ENCODE measurements at places on chromosomes 11 and 22. TPM values are rescaled to one million over a fixed set of nuclear protein-coding genes. Genes with fewer than 3 reads are reported as not detected.

Gene FGF19
- 10.3 TPM for total RNA-seq

Gene DRD2
- not detected for total RNA-seq

Gene VPS37C
- 29.9 TPM for total RNA-seq

Gene C11orf97
- total RNA-seq: not detected

Gene LMNTD2
- not detected for total RNA-seq

Gene SLC22A9
- total RNA-seq: not detected

Gene OR52I2
- total RNA-seq: not detected

Gene NUP50
- total RNA-seq: 61.9 TPM

Gene SLC22A12
- not detected for total RNA-seq

Gene TESMIN
- 6.7 TPM for total RNA-seq

Gene NEFH
- not detected for total RNA-seq

Gene GSTT2B
- 17.0 TPM for total RNA-seq

Gene MUS81
- 121 TPM for total RNA-seq

Gene APOA1
- total RNA-seq: not detected

Gene C11orf68
- total RNA-seq: 44.8 TPM

Gene KCNA4
- not detected for total RNA-seq

Data from SJSA1 (cell line).